ENCODE measurements at places on chromosomes 11 and 22.

GRCh38 chr11:79050786-79051185 lies 390.0 kb downstream of the TENM4 start:
- no peak for DNase-seq

DNA sequence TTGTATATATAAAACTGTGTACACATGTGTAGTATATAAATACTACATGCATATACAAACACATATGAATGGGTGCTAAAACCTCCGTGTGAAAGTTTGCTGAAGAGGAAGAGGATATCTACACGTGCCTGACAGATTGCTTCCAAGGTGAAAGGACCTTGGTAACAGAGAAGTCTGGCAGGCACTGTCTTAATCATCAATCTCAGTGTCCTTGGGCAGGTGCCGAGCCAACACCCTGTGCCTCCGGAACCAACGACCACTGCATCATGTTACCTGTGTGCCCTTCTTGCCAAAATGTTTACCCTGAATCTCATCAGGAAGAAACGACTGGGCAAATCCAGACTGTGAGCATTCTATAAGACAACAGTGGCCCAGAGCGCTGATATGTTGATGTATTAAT lies 15.0 kb downstream of the NAP1L4 start:
- no peak for DNase-seq

GRCh38 chr11:37849706-37850105 lies 1251.7 kb upstream of the RAG2 start:
- DNase-seq, result no peak

DNA sequence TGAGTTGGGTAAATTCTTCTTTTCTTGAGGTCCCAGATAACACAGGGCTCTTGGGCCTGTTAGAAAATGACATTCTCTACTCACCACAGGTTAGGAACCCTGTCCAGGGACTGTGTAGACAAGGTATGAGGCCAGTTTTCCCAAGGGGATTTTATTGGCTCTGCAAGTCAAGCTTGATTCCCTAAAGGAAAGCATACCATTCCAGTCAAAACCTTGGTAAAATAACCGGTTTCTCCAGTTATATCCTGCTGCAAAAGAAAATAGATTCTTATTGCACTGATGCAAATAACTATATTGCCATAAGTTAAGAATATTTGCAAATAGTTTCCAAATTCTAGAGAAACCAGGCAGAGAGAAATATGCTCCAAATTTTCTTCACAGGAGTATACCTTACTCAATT lies 9.6 kb upstream of the FOLR3 start:
- no peak for DNase-seq

GRCh38 chr11:95792200-95792599 lies 1.9 kb downstream of the CEP57 start:
- DNase-seq, result no peak

GRCh38 chr11:131503017-131503416 lies 132.6 kb downstream of the NTM start:
- DNase-seq, result no peak

- peak; percentile 28 for DNase-seq
Observed at GRCh38 chr11:125429174-125429707, 66.8 kb downstream of the FEZ1 start.

DNA sequence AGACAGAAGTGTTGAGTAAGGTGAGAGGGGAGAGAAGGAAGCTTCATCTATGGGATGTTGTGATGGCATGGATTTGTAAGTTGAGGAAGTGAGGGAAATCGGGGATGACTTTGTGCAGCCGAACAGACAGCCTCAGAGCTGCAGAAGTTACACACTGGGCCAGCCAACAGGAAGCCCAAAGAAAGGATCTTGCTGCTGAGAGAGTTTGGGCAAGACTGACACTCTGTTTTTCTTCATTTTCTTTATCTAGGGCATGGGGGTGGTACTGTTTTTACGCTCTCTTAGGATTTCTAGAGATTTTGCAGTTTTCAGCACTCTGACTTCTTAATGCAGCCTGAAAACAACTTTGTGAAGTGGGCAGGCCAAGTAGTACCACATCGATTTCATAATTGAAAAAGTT lies 509.9 kb upstream of the TENM4 start:
- DNase-seq, result no peak

DNA sequence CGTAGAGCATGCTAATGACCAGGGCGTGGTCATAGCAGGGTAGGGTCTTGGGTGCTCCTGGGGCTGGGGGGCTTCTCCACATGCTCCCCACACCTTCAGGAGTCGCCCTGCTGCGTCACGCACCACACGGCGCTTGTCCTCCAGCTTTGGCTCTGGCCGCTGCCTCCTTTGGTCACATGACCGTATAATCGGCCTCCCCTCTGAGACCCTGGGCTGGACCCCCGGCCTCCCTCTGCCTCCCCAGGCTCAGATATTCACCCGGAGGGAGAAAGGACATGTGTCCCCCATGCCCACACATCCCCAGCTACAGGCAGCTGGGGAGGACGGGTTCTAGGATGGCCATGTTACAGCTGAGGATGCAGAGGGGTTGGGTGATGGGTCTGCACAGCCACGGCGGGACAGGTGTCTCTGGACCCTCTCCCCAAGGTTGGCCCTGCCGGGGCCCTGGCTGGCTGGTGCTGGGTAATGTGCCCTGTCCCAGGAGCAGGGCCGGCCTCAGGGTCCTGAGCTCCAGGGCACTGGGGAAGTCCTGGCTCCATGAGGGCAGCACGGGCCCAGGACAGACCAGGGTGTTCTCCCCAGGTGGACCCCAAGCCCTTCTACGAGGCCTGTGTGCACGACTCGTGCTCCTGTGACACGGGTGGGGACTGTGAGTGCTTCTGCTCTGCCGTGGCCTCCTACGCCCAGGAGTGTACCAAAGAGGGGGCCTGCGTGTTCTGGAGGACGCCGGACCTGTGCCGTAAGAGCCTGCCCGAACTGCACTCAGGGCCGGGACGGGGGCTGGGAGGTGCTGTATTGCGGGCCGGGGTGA lies 14.5 kb downstream of the MUC2 start:
- no peak for DNase-seq

DNA sequence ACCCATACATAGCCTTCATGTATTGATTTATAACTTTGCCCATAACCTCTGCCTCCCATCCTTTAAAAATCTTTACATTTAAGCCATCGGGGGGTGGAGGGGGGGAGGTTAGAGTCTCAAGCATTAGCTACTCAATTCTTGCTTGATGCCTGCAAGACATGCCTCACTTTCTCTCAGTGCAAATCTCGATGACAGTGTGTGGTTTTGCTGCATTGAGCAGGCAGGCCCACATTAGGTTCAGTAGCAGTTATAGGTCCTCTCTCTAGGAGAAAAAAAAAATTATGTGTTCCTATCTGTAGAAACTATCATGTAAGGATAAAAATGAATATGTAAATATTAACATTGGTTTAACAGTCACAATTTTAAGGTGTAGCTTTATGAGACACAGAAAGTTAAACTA lies 314.0 kb upstream of the ANO3 start:
- no peak for DNase-seq

GRCh38 chr11:94751786-94752185 lies 16.4 kb upstream of the AMOTL1 start:
- no peak for DNase-seq

- DNase-seq, result no peak
Observed at GRCh38 chr11:11446967-11447366, 93.9 kb upstream of the CSNK2A3 start.

GRCh38 chr22:30079952-30080533 lies at the start of gene HORMAD2:
HORMAD2 (plus strand) TSS chr22:30080464; CDS start chr22:30093953, 13,489 bp downstream.
- DNase-seq, result no peak

DNA sequence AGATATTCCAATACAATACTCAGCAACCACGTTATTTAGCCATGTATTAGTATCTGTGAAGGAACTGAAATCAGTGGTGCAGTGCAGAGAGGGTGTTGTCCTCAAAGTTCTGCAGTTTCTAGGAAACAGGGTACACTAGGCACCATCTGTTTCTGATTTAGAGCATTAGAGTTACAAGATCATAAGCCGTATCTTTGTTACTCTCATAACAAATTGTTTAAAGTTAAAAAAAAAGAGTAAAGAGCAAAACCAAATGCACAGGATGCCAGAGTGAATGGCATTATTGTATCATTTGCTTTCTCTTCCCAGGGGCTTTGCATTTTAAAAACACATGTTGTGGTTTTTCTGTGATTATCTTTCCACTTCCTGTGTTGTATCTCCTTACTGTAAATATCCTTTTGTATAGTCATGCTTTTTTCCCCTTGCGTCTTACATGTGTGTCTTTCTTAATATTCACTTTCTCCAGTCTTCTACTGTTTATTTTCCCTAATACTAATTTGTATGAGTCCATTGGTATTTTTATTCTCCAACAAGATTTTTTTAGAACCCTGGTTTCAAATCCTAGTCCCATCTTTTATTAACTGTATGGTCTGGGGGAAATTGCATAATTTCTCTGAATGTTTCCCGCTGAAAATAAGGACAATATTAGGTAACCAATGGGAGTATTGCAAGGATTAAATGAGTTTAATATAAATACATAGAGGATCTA lies 15.2 kb upstream of the NUP160 start:
- DNase-seq, result no peak

- no peak for DNase-seq
Observed at GRCh38 chr11:36357831-36358230, 61.7 kb downstream of the PRR5L start.

- no peak for DNase-seq
Observed at GRCh38 chr11:39571081-39571480, 1888.4 kb downstream of the LRRC4C start.

GRCh38 chr22:39489094-39490068 lies 12.7 kb upstream of the MIEF1 start:
- no peak for DNase-seq

DNA sequence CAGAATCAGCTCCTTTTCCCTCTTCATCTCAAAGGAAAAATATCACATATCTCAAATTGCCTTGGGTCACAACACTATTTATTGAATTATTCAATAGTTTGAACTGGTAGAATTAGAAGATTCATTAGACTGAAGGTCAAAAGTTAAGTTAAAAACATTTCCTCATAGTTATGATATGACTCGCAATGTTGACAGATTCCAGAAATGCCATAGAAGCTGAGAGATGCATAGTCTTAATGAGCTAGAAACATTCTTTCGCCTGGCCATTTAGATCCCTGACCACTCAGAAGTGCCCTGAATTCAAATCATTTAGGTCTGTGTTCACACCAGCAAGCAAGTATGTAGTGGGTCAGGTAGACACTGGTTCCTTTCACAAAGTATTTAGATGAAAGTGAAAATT lies 44.4 kb downstream of the FAT3 start:
- no peak for DNase-seq

- no peak for DNase-seq
Observed at GRCh38 chr11:2348986-2349385, 28.1 kb upstream of the CD81 start.

- no peak for DNase-seq
Observed at GRCh38 chr11:118636569-118637290, 29.3 kb downstream of the PHLDB1 start.

- no peak for DNase-seq
Observed at GRCh38 chr11:65292890-65293289, 21.8 kb upstream of the CDC42EP2 start.

DNA sequence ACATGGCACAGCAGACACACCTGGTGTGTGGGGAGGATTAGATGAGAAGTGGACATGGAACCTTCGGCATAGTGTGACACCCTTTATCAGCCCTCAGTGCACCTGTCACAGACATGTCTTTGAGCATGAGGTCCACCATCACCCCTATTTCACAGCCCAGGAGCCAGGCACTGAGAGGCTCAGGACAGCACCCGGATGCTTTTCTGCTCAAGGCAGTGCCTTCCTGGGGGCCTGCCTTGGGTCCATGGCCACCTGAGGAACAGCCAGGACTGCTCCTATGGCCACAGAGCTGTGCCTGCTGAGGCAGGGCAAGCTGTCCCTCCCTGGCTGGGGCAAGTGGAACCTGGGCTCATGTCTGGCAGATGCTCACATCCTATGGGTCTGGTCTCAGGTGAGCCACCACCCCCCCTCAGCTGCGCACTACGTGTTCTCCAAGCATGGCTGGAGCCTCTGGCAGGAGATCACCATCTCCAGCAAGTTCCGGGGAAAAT lies 75.8 kb downstream of the MORC2 start:
- no peak for DNase-seq

DNA sequence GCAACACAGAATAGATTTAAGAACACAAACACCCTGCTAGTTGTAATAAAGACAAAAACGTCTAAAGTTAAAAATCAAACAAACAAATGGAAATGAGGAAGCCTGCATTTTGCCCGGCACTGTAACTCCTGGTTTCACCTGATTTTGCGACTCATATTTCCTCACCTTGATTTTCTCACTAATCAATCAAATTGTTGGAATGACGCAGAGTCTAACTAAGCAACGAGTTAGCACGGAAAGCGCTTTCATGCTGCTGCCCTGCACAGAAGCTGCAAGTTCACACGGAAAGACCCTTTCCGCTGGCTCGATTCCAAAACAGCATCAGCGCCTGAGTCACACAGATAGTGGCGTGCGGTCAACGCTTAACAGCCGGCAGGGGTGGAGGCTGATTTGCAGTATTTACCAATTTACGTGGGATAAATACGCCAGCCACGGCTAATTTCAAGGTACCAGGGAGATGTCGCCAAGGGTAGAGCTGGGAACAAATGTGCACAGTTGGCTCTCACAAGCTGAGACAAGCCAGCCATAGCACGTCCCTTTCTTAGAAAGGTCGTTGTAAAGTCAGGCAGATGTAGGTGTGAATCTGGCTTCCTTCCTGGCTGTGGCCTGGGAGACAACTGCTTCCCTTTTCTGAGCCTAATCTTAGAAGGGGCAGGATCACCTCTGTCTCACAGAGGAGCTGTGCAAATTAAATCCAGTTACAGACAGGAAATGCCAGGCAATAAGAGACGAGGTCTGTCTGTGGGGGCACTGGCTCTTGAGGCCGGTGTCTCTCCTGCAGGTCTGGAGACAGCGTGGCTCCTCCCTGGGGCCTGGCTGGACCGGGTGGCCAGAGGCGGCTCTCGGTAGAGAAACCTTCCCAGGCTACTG lies 76.9 kb upstream of the TTLL12 start:
- DNase-seq, result peak; percentile 68

GRCh38 chr22:26576026-26576680 lies 13.8 kb downstream of the TPST2 start:
- DNase-seq, result no peak

DNA sequence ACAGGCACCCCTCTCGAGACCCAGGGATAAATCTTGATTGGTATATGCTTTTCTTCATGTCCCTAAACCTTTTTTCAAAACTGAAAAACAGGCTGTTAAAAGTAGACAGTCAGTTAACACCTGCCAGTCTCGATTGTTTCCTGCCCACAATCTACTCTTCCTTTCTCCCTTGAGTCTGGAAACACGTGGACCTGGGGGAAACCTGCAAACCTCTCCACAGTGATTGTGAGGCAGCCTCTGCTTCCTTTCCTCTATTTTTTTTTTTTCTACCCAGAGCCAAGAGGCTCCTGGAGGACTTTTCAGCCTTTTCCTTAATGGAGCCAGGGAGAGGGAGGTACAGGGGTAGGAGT lies 69.4 kb upstream of the CLMP start:
- DNase-seq, result no peak

- no peak for DNase-seq
Observed at GRCh38 chr11:126608658-126609057, 253.2 kb downstream of the ST3GAL4 start.

DNA sequence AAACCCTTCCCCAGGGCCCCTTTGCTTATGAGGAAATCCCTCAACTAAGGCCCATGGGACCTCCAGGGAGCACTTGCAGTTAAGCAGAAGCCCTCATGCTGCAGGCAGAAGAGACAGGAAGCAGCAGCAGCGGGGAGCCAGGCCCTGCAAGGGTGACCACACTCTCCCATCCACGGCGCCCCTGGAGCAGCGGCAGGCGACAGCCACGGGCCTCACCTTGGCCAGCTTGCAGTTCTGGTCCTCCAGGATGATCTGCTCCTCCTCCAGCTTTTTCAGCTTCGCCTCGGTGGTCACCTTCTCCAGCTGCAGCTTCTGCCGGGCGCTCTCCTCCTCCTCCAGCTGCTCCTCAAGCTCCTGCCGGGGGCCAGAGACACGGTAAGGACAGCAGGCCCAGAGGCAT lies 47.0 kb downstream of the APOL1 start:
- DNase-seq, result no peak

Measured in stimulated activated CD4-positive, alpha-beta T cell treated with anti-CD3 and anti-CD28 coated beads, Interleukin-12 subunit alpha, Interleukin-12 subunit beta, amount 100 ng/mL, for 4 hours (primary cell).